ENCODE measurements at places on chromosomes 2 and 18.

GRCh38 chr2:10863837-10864236, 47.9 kb upstream of the KCNF1 start:
- DNase-seq, result peak; percentile 19

- no peak for DNase-seq
Measured at GRCh38 chr2:120736202-120736623, 545 bp downstream of the GLI2 start.

- no peak for DNase-seq
Measured at GRCh38 chr18:36564841-36565240, 264.0 kb downstream of the TPGS2 start.

DNA sequence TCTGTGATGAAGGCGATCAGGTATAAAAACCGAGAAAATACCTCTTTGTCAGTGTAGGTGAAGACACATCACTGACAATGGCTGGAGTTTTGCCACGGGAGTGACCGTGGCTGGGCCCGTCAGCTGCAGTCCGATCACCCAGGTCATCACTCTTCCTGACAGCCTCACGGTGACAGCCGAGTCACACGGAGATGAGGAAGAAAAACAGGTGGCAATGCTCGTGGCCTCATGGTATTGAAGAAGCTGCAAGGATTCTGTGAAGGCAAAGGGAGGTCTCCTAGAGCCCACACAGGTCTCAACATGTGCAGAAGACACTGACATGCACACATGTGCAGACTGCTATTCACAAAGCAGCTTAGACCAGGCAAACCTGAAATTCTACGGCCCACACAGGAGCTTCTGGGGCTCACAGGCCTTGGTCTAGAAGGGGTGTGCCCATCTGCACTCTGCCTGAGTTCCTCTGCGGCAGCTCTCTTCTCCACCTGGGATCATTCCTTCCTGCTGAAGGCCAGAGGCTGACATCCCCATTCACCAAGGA, 7.4 kb downstream of the COPS9 start:
- DNase-seq, result no peak

DNA sequence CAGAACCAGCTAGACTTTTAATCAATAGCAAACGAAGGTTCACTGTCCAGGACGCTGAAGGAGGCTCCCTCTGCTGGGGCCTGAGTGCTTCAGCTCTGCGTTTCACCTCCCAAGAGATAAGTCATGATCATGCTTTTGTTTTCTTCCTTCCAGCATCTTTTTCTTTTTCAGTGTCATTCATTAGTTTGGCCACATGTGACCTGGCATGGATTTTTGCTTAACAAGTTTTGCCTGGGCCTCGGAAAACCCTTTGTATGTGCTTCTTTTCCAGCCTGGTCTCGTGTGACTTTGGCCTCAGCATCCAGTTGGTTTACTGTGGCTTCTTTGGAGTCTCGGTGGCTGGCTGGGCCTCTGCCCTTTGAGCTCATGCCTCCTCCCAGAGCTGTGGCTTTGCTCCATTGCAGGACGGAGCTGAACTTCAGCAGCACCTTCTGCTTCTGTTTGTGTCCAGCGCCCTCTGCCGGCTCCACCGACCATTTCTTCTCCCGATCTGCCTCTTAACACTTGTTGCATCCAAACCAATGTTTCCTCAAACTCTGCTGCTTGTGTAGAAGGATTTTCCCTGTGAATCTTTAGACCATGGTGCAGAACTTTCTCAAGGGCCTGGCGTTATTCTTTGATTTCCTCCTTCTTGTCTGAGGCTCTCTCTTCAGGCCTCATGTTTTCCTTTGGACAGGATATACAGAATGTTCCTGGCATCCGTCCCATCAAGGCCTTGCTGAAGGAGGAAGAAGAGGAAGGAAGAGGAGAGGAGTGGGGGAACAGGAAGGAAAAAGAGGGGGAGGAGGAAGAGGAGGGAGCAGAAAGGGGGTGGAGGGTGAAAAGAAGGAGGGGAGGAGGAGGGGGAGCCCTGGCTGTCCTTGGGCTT, 23.6 kb upstream of the HES6 start:
- peak; percentile 79 for DNase-seq

GRCh38 chr2:173539615-173540014, 184.9 kb downstream of the CDCA7 start:
- DNase-seq, result no peak

- no peak for DNase-seq
Measured at GRCh38 chr18:5510135-5510846, 33.5 kb downstream of the EPB41L3 start.

DNA sequence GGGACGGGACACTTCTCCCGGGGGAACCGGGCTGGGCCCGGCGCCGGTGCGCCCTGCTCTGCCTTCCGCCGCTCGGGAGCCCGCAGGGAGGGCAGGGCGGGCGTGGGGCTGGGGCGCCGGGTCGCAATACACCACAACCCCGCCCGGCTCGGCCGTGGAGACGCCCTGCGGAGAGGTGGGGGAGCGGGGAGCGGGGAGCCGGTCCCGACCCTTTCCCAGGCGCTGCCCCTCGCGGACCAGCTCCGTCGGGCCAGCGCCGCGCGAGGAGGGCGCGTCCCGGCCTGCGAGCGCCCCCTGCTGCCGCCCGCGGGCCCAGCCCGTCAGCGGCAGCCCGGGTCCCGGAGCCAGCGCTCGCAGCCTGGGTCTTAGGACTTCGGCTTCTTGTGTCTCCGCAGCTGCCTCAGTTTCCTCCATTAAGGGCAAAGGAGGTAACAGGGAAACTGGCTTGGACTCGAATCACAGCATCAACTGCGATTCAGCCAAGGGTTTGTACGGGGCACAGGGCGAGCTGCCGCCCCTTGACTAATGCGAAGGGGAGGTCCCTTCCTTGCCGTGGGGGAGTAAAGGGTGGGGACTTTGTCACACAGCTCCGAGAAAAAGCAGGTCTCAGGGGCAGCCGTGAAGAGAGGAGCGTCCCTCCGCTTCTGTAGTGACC, 635 bp upstream of the ADRA2B start:
- no peak for DNase-seq

- no peak for DNase-seq
Measured at GRCh38 chr2:30847329-30847728, 40.1 kb upstream of the CAPN13 start.

DNA sequence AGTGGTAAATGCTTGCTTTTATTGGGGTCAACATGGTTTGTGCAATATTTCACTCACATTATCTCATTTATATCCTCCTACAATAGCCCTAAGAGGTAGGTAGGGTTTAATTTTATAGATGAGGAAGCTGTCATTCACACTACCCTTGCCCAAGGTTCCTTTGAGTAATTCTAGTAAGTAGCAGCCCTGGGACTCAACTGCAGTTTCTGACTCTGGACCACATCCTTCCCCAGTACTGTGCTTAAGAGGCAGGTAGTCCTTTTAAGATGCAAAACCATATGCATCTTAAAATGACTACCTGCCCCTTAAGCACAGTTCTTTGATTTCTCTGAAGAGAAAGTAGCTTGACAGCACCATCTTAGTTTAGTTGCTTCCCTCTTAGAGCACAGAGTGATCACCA, 15.7 kb upstream of the NT5C1B start:
- DNase-seq, result no peak

DNA sequence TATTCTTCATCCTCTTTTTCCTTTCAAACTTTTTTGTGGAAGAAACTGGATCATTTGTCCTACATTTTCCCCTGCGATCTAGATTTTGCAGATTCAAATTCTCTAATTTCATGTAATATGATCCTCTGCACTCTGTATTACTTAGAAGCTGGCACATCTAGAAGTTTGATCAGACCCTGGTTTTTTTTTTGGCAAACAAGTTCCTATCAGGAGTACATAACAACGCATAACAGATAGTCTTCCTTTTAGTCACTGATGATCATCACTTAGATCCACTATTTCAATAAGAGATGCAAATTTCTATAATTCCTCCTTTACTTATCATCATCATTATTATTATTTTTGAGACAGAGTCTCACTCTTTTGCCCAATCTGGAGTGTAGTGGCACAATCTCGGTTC, 117.1 kb downstream of the CDH2 start:
- no peak for DNase-seq

- peak; percentile 71 for DNase-seq
Measured at GRCh38 chr2:9693196-9693491, 62.3 kb upstream of the YWHAQ start.

- no peak for DNase-seq
Measured at GRCh38 chr2:65999103-65999502, 435.8 kb upstream of the MEIS1 start.

GRCh38 chr18:76064998-76065397, 430.0 kb downstream of the ZNF516 start:
- DNase-seq, result peak; percentile 65
